ENCODE measurements at places on chromosomes 2 and 18. TPM values are rescaled to one million over a fixed set of nuclear protein-coding genes. Genes with fewer than 3 reads are reported as not detected.

The RBKS gene
- total RNA-seq = 1.2 TPM

The CDKL4 gene
- 10.1 TPM for total RNA-seq

The VRK2 gene
- total RNA-seq = 11.2 TPM

The TTR gene
- total RNA-seq = 0.31 TPM

The CNDP1 gene
- 0.16 TPM for total RNA-seq
